Stimulated activated CD4-positive, alpha-beta T cell treated with anti-CD3 and anti-CD28 coated beads, TNF-alpha, amount 100 ng/mL, for 48 hours (primary cell): ENCODE measurements at places on chromosomes 3 and 15.

- no peak for DNase-seq
Observed at GRCh38 chr3:127708837-127709236, 36.1 kb downstream of the ABTB1 start.

DNA sequence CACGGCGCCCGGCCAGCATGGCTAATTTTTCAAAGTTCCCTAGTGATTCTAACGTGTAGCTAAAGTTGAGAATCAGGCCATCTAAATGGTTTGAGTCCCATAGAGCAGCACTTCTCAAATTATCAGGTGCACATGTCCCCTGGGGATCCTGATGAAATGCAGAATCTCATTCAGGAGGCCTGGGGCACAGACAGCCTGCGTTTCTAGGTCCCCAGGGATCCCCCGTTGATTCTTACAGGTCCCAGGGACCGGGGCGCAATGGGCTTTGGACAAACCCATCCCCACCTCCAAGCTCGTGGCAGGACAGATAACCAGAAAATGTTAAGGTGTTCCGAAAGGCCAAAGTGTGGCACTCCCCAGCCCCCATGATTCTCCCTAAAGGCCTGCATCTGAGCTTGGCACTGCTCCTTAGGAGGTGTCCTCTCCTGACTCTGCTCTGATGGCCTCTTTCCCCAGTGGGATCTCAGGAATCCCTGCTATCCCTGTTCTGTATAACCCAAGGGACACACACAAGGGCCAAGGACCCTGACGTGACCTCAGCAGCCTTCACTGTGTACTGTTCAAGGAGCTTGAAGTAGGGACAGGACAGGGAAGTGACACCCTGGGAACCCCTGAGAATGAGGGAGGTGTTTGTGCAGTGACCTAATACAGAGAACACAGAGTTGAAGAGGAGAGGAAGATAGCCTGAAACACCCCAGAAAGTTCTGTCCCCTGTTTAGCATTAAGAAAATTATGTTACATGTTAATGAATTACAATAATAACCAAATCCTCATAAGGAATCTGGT lies 8.0 kb downstream of the LRRK1 start:
- DNase-seq: no peak

- no peak for DNase-seq
Observed at GRCh38 chr15:87633525-87633924, 623.0 kb downstream of the NTRK3 start.

GRCh38 chr3:142947799-142948575 lies 15.5 kb downstream of the PAQR9 start:
- DNase-seq: no peak

DNA sequence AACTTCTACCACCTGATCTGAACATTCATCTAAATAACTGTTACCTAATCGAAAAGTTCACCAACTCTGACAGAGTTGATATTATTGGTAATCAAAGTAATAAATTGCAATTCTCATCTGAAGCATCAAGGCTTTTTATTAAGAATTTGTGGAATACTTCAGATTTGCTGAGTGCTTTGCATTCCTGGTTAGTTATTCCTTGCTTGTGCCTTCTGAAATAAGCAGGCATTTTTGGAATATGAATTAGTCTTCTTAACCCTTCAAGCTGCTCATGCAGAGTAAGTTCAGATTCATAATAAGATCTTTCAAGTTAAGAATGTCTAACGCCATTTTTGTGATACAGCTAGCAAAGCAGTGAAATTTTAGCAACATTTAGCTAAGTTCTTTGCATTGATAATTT lies 188.5 kb downstream of the ALCAM start:
- no peak for DNase-seq

DNA sequence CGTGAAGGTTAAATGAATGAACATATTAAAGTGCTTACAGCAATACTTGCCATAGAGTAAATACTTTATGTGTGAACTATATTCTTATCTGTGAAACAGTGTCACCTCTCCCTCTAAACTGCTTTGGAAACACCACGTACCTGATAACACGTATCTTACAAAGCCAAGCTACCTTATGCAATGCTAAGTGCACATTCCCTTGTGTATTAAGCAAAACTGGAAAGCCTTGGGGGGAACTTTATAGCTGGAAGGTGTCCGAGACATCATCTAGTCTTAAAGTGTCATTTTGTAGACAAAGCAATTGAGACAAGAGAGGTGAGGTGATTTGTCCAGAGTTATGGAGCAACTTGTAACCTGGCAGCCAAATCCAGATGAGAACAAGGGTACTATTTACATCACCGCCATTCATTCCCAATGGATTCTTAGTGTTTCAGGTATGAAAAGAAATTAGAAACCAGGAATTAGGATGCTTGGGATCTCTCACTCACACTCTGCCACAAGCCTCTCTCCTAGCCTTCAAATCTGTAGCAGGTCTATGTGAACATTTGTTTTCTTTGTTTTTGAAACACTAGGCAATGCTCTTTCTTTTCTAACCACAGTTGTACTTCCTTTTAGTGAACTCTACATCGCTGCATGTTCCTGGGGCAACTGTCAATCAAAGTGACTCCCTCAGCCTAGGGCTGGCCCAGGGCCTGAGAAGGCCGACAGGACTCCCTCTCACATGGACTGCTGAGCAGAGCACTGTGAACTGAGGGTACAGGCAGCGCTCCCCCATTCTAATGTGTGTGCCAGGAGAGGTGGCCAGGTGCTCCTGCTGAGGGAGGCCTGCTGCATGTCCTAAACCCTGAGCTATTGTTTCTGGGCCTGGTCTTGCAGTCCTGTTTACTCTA lies 13.9 kb upstream of the MGLL start:
- no peak for DNase-seq
